Fibroblast of skin of left biceps (primary cell): ENCODE measurements at places on chromosomes 5 and 9.

- no peak for DNase-seq
Observed at GRCh38 chr5:78985116-78985724, at the start of gene ARSB. ARSB (minus strand) TSS chr5:78985310; CDS start chr5:78985248, 62 bp downstream.

DNA sequence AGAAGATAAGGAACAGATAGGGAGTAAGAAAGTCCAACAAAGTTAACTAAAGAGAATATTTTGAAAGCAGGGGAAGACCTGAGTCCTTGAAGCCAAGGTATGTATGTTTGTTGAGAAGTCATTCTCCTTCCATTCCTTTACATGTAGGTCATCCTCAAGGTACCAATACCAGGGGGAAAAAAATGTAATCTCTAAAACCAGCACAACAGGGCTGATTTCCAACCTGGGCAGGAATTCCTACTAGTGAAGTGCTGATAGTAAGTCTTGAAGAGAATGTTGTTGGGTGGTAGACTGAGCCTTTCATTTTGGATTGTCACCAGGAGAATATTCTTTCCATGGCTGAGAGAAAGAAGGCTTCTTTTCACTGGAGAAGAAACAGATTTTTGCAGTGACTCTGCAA lies 117.1 kb upstream of the ZNF462 start:
- DNase-seq = no peak

DNA sequence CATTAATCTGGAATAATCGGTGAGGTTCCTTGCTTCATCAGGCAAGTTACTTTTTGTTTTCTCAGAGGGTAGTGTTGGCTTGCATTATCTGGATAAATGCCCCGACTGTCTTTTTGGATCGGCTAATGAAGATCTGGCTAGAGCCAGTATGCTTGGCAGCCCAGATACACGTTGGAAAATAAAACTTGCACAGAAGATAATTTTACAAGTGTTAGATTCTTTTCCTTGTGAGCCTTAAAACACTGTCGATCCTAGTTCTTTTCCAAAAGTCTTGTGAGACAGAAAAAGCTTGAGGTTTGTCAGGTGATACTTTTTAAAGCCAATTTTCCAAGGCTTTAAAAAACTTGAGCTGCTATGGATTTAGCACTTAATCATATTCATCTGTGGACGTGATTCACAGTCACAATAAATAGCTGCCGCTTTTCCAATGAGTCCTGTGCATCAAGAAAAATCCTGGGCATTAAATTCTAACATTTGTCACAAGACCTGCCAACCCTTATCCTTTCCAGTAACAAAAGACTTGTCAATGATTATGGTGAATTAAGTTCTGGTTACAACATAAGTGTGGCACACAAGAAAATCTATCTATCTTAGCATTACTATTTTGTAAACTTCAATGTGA lies 68.5 kb downstream of the PRLR start:
- no peak for DNase-seq

GRCh38 chr5:130109152-130109551 lies 204.9 kb downstream of the CHSY3 start:
- no peak for DNase-seq

- no peak for DNase-seq
Observed at GRCh38 chr5:127997201-127997704, 86.3 kb upstream of the SLC12A2 start.

- no peak for DNase-seq
Observed at GRCh38 chr5:73945505-73945904, 319.5 kb downstream of the ARHGEF28 start.

- peak; percentile 37 for DNase-seq
Observed at GRCh38 chr9:13717322-13718054, 438.0 kb upstream of the MPDZ start.

DNA sequence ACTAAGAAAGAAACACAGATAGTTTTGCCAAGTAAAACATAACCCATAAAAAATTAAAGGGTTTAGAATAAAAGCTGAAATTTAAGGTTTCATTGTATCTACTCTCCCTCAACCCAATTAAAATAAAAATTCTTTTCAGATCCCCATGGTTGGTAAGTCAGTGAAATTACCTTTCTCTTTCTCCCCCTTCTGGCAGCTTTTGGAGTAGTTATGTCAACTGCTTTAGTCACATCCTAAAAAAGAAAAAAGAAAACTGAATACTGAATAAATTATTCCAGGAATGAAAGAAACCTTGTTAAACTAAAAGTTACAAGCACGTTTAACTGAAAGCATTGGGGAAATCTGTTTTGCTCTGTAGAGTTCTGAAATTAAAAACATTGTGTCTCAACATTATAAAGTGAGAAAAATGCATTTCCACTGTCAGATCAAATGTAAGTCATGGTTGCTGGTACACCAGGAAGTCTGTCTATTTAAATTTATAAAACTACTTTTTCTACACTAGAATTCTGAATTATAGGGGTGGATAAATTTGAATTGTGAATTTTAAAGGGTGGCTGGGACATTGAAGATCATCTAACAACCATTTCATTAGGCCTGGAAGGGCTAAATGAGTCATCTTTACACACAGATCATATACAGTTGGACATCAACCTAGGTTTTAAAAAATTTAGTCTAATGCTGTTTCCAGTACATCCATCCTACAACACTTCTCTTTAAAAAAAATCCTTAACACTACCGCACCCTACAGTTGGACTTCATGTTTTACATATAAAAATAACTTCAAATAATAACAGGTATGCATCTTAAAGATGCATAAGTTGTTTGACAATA lies 24.7 kb downstream of the PSIP1 start:
- no peak for DNase-seq

DNA sequence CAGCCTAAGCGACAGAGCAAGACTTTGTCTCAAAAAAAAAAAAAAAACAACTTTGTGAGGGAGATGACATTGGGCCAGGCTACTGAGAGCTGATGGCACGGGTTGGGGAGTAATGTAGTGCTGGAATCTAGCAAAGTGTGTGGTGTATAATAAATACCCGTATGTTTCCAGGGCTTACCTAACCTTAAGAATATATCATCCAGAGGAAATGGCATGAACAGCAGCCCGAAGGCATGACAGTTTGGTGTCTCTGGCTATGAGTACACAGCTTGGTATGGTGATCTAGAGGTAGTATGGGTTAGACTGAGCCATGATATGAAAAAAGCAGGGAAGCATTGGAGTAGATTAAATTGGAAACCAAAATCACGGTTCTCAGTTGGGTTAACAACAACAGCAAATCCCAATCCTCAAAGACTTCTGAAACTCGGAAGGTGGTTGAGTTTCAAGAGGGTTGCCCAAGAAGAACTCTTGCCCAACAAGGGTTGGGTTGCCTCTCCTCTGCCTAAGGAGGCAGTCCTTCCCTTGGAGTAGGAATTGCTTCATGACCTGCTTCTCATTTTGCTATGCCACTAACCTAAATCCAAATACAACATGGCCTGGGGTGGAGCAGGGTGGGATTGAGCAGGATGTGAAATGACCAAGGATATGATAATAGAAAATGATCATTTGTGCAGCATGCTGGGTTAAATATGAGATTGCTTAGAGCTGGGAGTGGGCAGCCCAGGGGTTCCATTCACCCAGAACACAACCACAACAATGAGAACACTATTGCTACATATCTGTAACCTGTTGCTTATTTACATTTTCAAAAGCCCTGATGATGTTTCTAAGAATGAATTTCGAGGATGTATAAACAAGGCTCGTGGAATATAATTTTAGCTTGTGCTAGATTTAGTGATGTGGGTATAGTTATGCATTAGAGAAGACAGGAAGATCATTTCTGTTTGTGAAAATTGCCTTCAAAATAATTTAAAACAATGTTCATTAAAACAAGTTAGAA lies 64.6 kb upstream of the ZFR start:
- no peak for DNase-seq

DNA sequence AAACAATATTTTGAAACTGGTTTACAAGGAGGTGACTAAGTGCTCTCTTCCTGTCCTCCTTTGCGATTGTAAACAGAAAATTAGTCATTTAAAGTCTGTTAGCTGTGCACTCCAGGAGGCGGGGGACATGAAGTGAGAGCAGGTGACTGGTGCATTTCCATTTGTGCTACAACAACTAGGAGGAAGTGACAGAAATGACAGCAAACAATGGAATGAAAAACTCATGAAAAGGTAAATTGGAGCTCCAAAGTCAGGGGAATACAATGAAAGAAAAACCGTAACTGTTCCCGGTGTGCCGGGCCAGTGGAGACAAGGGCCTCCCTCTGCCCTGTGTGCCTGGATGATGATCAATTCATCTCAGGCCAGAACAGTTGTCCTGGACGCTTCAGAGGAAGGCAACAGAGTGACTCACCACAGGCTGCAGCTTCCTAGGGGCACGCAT lies 439.9 kb downstream of the GADD45G start:
- no peak for DNase-seq

DNA sequence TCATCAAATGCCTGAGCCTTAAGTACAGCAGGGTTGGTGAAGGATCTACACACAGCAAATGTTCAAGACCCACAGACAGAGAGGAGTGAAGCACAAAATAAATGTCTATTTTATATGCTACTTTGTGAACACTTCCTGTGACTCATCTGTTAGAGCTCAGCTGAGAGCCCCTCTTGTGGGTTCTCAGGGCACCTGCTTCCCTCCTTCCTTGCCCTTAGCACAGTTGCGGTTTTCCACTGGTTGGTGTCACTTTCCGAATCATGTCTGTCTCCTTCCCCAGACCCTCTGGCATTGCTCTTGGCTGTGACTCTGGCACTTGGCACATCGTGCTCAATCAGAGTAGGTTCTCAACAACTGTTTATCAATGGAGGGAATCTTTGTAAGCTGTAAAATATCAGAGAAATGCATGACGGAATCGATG lies 128.5 kb upstream of the STC2 start:
- DNase-seq = no peak

DNA sequence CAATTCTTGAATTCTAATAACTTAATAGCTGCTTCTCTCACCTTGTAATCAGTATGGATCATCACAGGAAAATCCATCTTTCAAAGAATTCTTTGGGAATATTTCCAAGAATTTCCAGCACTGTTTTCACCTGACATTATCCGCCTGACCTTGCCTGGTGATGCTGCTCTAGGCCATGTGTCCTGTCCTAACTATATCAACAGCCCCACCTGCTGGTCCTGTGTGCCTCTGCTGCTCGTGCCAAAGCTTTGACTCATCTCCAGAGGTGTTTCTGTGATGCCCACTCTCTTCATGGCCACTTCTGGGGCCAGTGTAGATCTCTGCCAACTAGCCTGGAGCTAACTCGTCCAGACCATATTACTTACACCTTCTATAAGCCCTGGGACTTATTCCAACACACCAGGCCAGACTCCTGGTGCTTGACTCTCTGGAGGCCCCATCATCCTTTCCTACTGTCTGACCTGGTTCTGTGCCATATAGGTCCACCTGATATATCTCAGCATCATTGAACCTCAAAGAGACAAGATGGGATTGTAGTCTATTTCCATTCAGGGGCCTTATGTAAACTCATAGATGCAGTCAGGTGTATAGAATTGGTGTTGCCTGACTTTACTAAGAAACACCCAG lies 67.5 kb upstream of the CKMT2 start:
- peak; percentile 7 for DNase-seq

DNA sequence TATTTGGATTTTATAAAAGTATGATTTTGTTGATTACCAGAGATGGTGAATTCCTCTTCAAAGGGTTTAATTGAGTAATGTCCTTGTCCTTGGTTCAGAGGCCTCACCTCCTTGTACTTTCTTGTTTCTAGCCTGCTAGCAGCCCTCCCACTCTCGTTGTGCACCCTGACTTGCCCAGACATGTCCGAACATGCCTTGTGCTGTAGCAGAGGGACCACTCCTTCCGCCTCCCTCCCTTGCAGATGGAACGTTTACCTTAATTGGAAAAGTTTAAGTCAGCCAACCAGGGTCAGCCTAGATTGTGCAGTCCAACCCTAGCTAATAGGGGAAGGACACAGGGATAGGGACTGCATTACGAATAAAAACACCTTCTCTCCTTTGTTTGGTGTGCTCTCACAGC lies 406.9 kb upstream of the NMUR2 start:
- no peak for DNase-seq

DNA sequence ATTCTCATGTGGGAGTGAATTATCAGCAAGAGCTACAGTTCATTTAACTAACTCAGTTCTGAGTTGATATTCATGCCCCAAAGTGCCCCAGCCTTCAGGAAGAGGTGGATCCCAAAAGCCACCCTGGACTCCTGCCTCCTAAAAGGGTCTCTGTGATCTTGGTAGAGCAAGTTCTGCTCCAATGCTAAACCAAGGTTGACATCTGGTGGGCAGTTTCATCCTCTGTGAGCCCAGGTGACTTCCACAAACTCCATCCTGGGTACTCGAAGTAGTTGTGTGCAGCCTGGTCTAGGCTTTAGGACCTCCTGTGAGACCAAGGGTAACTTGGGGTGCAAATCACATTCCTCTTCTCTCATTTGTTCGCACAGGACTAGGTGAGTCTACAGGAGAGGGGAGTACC lies 816.8 kb downstream of the MTRR start:
- DNase-seq = no peak

GRCh38 chr5:115351356-115352195 lies 55.1 kb upstream of the CCDC112 start:
- DNase-seq = no peak

DNA sequence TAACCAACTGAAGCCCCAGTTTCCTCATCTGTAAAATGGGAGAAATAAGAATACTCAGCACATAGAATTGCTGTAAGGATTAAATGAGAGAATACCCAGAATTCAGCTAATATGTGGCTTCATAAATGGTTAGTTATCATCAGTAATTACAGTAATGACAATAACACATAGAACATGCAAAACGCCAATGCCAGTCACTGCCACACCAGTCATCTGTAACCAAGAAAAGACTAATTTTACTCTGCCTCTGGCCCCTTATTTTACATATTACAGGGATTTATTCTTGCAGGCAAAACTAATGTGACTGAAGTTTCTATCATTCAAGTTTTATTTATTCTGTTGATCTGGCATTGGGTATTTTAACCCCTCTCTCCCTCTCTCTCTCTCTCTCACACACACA lies 46.5 kb downstream of the EBF1 start:
- DNase-seq = no peak

DNA sequence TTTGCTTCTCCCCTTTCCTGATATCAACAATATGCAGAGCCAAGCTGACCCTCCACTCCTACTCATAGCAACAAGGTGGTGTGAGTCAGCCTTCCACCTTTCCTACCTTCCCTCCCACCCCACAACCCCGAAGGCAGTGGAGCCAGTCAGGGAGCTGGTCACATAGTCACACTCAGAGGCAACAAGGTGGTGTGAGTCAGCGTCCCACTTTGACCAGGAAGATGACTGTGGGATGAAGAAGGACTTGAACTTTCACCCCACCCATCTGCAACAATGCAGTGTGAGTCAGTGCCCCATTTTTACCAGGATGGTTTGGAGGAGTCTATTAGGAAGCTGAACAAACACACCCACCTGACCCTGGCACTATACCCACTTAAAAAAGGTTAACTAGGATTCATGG lies 30.1 kb upstream of the ZNF782 start:
- DNase-seq = no peak

GRCh38 chr5:15604986-15605385 lies 105.0 kb downstream of the FBXL7 start:
- peak; percentile 61 for DNase-seq

- DNase-seq = peak; percentile 80
Observed at GRCh38 chr9:98867429-98868168, 60.1 kb downstream of the GALNT12 start.

DNA sequence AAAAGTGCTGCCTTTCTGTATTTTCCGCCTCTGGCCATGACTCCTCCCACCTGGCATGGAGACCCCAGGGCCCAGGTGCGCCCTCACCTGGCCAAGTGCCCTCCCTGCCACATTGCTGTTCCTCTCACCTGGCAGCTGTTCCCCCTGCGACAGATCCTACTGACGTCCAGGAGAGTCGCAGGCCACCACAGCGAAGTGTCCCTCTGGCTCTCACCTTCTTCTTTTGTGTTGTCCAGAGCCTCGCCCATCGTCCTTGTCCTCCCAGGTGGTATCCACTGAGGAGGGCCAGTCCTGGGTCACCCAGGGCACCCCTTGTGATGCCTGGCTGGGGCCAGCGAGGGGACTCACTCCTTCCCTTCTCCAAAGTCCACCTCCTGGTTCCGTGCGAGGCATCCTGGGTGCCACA lies 2.6 kb downstream of the NKD2 start:
- DNase-seq = no peak
